ENCODE measurements at places on chromosomes 1 and 21.

- H3K27ac ChIP-seq = no peak overlapping the region
- no peaks in the 10 kb centered on the region for H3K4me1 ChIP-seq
- no peaks in the 10 kb centered on the region for H3K36me3 ChIP-seq
- H3K4me3 ChIP-seq = no peak overlapping the region
These were observed 37.8 kb upstream of the NEK2 start for GRCh38 chr1:211713231-211713630.

DNA sequence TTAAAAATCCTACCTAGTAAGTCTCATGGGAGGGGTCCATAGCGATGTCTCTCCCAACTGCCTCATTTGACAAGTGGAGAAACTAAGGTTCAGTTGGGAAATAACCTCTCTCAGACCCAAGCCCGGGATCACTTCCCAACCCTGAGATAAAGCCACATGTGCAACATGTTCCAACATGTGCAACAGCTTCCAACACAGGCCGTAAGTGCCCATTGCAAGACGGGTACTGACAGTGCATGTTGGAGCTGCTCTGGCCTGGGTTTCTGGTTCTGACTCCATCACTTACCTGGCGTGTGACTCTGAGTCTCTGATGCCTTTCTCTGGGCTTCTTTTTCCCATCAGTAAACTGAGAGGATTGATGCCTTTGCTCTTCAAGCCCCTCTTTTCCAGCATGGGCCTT is 38.0 kb upstream of the FOXO6 start:
- DNase-seq = no peak
- H3K4me3 ChIP-seq = no peak overlapping the region
- no peak overlapping the region for H3K27ac ChIP-seq
- no peaks in the 10 kb centered on the region for H3K36me3 ChIP-seq

DNA sequence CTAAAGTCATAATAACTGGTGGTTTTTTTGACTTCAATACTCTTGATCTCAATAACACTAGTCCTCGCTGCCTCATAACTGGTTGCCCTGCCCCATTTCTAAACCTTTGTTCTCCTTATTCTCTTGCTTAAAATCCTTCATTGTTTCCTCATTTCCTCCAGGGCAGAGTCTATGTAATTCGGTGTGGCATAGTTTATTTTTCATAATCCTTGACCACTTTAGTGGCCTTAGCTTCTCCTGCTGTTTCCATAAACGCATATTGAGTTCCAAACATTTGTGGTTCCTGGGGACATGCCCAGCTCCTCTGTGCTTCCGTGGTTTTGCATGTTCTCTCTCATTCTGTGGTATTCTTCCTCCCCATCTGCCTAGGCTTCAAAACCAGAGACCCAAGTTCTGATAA is 19.0 kb upstream of the TLCD4 start:
- no peaks in the 10 kb centered on the region for H3K4me1 ChIP-seq
- H3K4me3 ChIP-seq = no peak overlapping the region
- H3K27me3 ChIP-seq = peaks cover 6% of the 10 kb centered on the region
- no peak for DNase-seq

DNA sequence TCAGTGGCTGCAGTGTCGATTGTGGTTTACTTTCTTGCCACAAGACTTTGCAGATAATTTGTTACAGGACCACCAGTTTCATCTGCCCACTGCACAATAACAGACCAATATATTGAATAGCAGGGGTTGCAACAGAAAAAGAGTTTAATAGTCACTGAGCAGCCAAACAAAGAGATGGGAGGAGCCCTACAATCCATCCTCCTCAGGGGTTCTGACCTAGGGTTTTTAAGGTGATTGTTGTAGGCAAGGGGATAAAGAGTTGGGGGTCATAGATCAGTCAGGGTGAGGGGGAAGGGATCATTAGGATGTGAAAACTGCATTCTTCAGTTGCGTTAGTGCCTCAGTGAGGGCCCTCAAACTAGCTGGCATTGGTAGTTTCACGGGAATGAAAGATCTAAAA is 110.7 kb upstream of the OLFM3 start:
- no peak for DNase-seq
- H3K4me3 ChIP-seq = no peak overlapping the region
- no peaks in the 10 kb centered on the region for H3K4me1 ChIP-seq
- no peak overlapping the region for H3K27ac ChIP-seq
- H3K27me3 ChIP-seq = no peaks in the 10 kb centered on the region
- no peaks in the 10 kb centered on the region for H3K36me3 ChIP-seq

GRCh38 chr1:232725305-232726047 is 79.7 kb upstream of the MAP10 start:
- H3K27ac ChIP-seq = no peak overlapping the region
- H3K27me3 ChIP-seq = no peaks in the 10 kb centered on the region
- no peak for DNase-seq
- H3K4me1 ChIP-seq = peaks cover 6% of the 10 kb centered on the region

DNA sequence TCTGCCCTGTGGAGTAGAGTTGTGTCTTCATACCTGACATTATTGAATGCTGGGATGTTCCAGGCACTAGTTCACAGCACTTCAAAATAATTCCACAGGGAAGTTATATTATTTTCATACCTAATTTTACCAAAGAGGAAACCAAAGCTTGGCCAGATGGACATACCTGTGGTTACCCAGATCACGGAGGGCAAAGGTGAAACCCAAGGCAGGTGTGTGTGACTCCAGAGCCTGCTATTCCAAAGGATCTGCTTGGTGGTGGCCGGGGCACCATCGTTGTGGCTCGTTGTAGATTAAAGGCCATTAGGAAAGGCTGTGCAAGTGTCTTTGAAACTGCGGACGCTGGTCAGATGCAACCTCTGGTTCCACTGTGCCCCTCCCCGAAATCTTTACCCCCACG is 108.6 kb downstream of the ZBTB18 start:
- no peak for DNase-seq
- no peaks in the 10 kb centered on the region for H3K36me3 ChIP-seq
- no peak overlapping the region for H3K4me3 ChIP-seq
- H3K27me3 ChIP-seq = peaks cover 3% of the 10 kb centered on the region
- H3K4me1 ChIP-seq = no peaks in the 10 kb centered on the region

DNA sequence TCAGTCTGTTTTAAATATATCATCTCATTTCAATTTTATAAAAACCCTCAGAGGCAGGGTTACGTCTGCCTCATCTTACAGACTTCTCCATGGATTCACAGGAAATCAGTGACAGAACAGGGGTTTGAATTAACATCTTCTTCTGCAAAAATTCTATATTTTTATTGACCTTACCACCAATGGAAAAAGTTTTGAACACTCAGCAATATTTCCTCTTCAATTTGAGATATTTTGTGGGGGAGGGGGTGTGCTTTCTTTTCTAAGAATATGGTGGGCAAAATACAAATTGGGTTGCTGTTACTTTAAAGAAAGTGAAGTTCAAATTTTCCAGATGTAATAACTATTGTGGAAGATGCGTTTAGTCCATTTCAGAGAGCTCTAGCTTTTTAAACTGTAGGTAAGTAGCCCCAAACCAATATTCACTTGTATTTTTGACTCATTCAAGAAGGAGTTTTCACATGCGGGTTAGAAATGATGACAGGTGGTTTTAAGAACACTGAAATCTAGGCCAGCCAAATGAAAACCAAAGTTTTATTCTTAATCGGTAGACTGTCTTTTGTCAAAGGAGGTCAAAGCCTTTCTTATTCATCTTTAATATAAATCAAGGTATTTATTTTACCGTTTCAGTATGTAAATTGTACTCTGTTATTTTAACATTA is 17.4 kb downstream of the TGFB2 start:
- no peak overlapping the region for H3K4me3 ChIP-seq
- no peak overlapping the region for H3K27ac ChIP-seq
- no peaks in the 10 kb centered on the region for H3K36me3 ChIP-seq
- H3K4me1 ChIP-seq = no peaks in the 10 kb centered on the region

GRCh38 chr1:243471754-243472745 is 216.2 kb downstream of the SDCCAG8 start:
- no peak overlapping the region for H3K4me3 ChIP-seq
- H3K4me1 ChIP-seq = peaks cover 3% of the 10 kb centered on the region
- H3K27me3 ChIP-seq = no peaks in the 10 kb centered on the region
- peak; percentile 34 for DNase-seq

DNA sequence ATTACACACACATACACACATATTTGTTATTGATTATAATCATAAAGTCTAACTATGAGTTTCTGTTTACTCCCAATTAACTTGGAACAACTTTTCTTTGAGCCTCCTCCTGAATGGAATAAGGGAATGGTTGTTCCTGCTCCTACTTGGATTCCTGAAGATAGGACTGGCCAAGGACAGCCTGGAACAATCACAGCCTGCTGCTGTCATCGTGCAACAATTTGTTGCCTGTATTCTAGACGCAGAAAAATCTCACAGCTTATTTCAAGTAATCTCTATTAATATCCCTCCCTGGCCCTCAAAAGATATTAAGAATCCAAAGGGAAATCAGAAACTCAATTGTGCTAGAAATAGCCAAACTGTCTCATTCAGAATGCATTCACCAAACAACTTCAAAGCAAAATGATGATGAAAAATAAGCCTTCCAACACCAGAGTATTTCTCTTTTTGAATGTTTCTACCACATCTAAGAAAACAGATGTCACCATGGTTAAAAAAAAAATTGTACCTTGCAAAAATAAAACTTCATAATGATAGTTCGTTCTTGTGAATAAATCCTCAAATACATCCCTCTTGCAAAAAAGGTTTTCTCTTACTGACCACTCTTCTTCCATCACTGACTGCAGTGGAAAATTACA is 30.9 kb downstream of the RCAN1 start:
- no peak for DNase-seq
- no peaks in the 10 kb centered on the region for H3K27me3 ChIP-seq
- no peak overlapping the region for H3K27ac ChIP-seq
- no peaks in the 10 kb centered on the region for H3K36me3 ChIP-seq
- H3K4me1 ChIP-seq = no peaks in the 10 kb centered on the region
- no peak overlapping the region for H3K4me3 ChIP-seq

- H3K27ac ChIP-seq = no peak overlapping the region
- DNase-seq = no peak
- H3K4me3 ChIP-seq = no peak overlapping the region
- no peaks in the 10 kb centered on the region for H3K36me3 ChIP-seq
- H3K27me3 ChIP-seq = no peaks in the 10 kb centered on the region
These were observed 38.2 kb downstream of the KCNJ6 start for GRCh38 chr21:37877888-37878684.

DNA sequence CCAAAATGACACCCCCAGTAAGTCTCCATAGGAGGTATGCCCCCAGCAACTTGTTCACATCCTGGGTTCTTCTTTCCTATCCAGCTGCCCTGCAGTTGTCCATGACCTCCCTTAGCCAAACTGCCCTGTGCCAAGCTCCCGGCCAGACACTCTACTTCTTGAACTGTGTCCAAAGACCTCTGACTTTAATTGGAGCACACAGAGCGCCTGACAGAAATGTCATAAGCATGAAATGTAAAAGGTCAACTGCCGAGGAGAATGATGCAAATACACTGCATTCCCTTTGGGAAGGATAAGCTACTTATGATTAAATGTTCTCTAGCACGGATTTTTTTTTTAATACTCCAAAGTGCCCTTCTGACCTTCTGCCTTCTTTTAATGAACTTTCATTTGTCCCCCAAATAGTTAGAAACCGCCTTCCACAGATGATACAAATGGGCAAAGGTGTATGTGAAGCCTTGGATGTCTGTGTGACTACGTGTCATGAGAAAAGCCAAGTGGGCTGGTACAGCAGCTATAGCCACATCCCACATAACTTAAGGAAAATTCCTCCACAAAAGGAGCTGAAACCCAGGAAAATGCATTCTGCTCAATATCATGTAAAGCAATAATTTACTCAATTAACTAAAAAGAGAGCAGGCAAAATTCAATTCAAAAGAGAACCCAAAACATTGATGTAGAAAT is 26.8 kb downstream of the PALMD start:
- H3K36me3 ChIP-seq = no peaks in the 10 kb centered on the region
- DNase-seq = no peak
- no peak overlapping the region for H3K4me3 ChIP-seq
- H3K27ac ChIP-seq = no peak overlapping the region
- no peaks in the 10 kb centered on the region for H3K4me1 ChIP-seq

DNA sequence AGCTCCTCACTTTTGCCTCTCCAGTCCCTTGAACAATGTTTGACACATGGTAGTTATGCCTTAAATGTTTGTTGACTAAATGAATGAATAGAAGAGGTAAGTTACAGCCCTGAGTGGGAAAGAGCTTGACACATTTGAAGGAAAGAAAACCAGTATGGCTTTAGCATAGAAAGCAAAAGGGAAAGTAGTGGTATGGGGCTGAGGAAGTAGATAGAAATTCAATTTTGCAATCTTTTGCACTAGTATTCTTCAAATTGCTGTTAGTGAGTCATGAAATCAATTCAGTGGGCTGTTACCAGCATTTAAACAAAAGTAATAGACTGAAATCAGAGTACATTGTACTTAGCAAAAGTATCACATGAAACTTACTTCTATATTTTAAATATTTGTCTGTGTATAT is 21.1 kb downstream of the PLA2G4A start:
- no peak overlapping the region for H3K27ac ChIP-seq
- H3K36me3 ChIP-seq = no peaks in the 10 kb centered on the region
- no peaks in the 10 kb centered on the region for H3K4me1 ChIP-seq
- H3K27me3 ChIP-seq = no peaks in the 10 kb centered on the region

DNA sequence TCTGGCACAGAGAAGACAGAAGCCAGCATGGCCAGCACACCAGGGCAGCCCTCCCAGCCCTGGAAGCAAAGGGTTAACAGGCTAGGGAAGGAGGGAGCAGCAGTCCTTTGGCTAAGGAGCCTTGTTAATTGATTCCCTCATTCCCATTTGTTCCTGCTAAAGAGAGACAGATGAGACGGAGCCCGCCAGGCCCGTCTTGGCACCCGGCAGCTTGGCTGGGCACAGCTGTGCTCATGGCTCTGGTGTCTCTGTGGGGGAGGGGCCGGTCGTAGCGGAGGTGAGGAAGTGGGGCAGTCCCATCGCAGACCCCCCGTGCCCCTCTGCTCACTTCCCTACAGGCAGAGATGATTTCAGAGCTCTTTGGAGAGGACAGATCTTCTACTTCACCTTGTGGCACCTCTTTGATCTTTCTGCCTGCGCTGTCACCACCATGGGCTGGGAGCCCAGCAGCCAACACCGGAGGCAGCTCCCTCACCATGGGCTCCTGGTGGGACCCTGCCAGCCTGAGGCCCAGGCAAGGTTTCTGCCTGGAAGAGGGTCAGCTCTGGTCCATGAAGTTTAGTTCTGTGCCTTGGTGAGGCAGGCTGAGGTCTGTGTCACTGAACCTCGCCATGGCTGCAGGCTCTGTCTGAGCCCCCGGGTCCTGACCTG is 38.0 kb downstream of the FOXO6 start:
- H3K27me3 ChIP-seq = peaks cover 9% of the 10 kb centered on the region
- H3K27ac ChIP-seq = no peak overlapping the region
- peaks cover 3% of the 10 kb centered on the region for H3K4me1 ChIP-seq
- no peaks in the 10 kb centered on the region for H3K36me3 ChIP-seq
- no peak overlapping the region for H3K4me3 ChIP-seq

DNA sequence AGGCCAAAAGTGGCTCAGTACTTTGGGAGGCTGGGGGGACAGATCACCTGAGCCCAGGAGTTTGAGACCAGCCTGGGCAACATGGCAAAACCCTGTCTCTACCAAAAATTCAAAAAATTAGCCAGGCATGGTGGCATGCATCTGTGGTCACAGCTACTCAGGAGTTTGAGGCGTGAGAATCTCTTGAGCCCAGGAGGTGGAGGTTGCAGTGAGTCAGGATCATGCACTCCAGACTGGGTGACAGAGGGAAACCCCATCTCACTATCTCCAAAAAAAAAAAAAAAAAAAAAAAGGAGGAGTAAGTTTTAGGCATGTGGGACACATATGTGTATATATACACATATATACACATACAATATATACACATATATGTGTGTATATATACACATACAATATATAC is 165.3 kb upstream of the DPYD start:
- no peak overlapping the region for H3K4me3 ChIP-seq
- no peak for DNase-seq
- no peaks in the 10 kb centered on the region for H3K4me1 ChIP-seq
- H3K27me3 ChIP-seq = no peaks in the 10 kb centered on the region
- no peak overlapping the region for H3K27ac ChIP-seq

Data from CD4-positive, alpha-beta T cell (primary cell).